ENCODE measurements at places on chromosomes 5 and 9. TPM values are rescaled to one million over a fixed set of nuclear protein-coding genes. Genes with fewer than 3 reads are reported as not detected.

GRCh38 chr5:131944702-131945550, 537 bp downstream of the MEIKIN start:
- DNase-seq, result no peak

- DNase-seq, result no peak
Measured at GRCh38 chr9:89361816-89362646, 43.7 kb downstream of the SECISBP2 start.

Gene UGCG
- polyA plus RNA-seq, result 74.5 TPM

Gene KYAT1
- polyA plus RNA-seq, result 29.4 TPM

Gene CEL
- polyA plus RNA-seq, result 4.0 TPM

Gene RANBP3L
- polyA plus RNA-seq, result 5.5 TPM

Gene GDA
- 0.34 TPM for polyA plus RNA-seq

Gene IL4
- polyA plus RNA-seq, result not detected

GRCh38 chr5:140145256-140145655, 19.5 kb downstream of the IGIP start:
- DNase-seq, result no peak

Data from renal pelvis (tissue), 12 donors.